ENCODE measurements at places on chromosomes 4 and X.

GRCh38 chrX:45050558-45050957 is 150.1 kb downstream of the DIPK2B start:
- DNase-seq: no peak

- no peak for DNase-seq
Observed at GRCh38 chrX:23792861-23793553, 10.0 kb downstream of the SAT1 start.

DNA sequence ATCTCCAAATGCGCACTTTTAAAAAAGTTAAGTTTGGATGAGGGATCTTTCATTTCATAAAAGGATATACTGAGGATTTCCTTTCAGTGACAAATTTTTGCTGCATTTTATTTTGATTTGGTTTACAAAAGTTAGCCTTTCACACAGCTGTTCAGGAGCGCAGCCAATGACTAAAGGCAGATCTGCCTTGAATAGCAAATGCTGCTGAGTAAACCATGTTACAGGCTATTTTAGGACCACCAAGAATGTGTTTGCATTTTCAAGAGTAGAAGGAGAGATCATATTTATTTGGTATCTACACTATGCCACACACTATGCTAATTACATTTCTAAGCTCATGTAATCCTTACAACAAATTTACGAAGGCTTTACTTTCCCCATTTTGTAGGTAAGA is 92.1 kb downstream of the MAMLD1 start:
- DNase-seq: peak; percentile 25

- peak; percentile 93 for DNase-seq
Observed at GRCh38 chr4:103099691-103100392, at the start of gene BDH2. Gene BDH2, minus strand, starts transcription at chr4:103099834. Its CDS starts 3,580 bp downstream, at chr4:103096254.

DNA sequence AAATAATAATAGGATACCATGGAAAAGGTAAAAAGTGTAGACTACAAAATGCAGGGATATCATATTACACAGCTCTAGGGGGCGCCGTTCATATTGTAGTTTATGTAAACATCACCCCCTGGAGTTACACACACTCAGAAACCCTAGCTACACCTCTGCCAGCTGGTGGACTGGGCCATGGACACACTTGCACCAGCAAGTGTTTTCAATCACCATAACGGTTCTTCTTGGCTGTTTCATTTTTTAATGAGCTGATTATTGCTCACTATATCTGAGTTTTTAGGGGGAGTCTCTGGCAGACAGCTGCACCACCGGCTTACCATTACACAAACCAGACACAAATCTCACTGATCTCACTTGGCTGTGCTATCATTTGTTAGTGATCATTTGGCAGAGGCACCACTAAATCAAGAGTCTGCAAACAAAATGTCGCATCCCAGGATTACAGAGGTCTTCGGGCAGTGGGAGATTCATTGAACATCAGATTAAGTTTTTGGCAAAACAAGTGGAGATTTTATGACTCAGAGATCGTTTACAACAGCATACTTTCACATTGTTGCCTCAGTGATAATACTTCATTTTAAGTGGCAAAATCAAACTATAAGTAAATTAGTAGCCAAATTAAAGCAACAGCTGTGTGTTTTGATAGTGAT is 185.7 kb downstream of the UNC5C start:
- peak; percentile 4 for DNase-seq

- DNase-seq: no peak
Observed at GRCh38 chr4:121248747-121249146, 84.6 kb upstream of the TNIP3 start.

- no peak for DNase-seq
Observed at GRCh38 chr4:183402771-183403170, 41.7 kb upstream of the CDKN2AIP start.

GRCh38 chr4:83266689-83267088 is 17.9 kb downstream of the COQ2 start:
- DNase-seq: no peak

DNA sequence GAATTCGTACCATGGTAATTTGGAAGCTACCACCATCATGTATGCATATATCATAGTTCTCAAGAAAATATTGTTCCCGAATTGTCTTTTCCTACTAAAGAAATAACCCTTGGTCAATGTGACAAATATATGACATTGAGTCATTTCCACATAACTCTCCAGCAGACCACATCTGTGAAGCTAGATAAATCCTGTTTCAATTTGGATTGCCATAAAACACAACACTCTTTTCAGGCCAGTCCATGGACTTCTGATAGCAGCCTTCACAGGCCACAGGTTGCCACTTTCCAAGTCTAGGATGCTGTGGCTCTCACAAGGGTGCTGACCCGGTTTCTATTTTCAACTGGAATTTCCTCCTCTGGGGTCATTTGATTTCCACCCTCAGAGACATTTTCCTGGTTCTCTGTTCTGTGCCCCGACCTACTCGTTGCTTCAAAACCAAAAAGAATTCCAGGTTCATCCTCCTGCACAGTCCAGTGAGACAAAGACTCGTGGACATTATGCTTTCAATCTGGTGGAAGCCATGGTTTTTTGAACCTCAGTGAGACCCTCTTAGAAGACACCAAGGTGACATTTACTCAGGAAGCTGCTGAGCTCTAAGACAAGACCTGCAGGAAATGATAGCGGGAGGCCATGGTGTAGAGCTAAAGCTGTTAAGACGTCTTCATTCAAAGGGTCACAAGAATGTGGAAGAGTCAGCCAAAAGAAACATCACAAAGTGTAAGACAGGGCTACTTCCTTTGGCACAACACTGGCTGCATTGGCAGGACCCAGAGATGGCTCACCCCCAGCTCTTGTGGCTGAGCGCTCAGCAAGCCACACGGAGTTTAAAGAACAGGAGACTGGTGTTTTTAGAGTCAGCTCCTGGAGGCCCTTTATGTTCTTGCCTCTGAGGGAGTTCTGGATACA is 119.8 kb downstream of the AMELX start:
- no peak for DNase-seq

DNA sequence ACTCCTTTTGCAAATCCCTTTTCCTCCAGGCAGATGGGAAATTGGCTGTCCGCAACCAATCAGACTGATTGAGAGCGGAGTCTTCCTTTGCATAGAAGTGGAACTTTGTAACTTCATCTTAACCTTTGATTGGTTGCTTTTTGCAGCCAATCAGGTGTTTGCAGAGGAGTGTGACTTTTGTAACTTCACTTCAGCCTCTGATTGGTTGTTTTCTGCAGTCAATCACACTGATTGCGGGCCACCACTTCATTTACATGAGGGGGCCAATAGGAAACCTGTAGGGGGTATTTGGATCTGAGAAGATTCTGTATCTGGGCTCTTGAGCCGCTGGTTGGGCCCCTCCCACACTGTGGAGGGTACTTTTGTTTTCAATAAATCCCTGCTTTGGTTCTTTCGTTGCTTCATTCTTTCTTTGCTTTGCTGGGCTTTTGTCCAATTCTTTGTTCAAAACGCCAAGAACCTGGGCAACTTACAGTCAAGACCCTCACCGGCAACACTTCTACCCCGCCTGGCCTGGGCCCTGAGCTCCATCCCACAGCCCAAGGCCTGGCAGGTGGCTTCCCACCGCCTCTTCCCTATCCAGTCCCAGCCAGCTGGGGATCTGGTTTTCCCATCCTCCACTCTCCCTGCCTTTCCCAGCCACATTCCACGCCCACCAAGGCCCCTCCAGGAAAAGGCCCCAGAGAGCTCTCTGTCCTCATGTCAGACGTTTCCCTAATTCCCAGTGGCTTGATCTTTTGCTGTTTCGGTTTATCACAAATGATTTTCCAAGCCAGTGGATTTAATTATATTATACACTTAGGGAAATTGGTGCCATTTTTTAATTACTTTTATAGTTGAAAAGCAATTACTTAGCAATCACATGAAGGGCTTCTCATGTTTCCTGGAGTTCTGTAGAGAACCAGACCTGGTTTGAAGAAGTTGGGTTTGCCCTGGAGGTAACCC is 110.2 kb upstream of the STX18 start:
- DNase-seq: no peak

DNA sequence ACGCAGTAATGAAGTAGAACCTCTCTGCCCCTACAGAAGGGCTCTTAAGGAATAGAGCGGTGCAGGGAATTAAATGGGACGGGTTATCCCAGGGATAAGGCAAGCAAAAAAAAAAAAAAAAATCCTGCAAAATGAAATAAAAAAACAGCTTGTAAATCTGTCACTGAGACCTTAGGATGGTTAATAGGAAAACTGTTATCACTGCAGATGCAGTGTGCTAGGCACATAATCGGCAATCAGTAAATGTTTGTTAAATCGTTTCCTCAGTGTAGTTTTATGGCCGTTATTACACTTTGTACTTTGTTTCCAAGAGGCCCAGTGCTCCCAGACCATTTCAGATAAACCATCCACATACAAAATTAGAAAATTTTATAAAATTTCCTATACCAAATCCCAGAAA is 1.0 kb downstream of the HNRNPH2 start:
- DNase-seq: no peak

- DNase-seq: no peak
Observed at GRCh38 chr4:72991873-72992272, 77.6 kb downstream of the COX18 start.

DNA sequence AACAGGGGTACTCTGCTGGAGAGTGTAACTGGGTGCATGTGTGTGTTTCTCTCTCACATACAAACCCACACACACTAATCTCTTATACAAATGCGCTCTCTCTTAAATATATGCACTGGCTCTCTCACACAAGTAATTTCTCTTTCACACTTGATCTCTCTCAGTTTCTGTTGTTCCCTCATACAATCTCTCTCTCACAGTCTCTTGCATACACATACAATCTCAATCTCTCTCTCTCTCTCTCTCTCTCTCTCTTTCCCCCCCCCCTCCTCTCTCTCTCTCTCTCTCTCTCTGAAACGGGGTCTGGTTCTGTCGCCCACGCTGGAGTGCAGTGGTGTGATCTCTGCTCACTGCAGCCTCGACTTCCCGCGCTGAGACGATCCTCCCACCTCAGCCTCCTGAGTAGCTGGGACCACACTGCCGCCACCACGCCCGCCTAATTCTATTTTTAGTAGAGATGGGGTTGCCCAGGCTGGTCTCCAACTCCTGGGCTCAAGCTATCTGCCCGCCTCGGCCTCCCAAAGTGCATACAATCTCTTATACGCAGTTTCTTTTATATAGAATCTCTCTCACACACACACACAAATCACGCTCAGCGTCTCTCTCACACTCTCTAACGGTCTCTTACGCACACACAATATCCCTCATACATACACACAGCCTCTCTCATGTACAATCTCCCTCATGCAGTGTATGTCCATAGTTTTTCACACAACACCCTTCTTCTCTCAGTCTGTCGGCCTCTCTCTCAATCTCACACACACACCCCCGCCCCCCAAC is 518 bp upstream of the FAM241A start:
- DNase-seq: peak; percentile 68

- DNase-seq: peak; percentile 14
Observed at GRCh38 chrX:102654696-102655095, 3.4 kb downstream of the GPRASP1 start.

DNA sequence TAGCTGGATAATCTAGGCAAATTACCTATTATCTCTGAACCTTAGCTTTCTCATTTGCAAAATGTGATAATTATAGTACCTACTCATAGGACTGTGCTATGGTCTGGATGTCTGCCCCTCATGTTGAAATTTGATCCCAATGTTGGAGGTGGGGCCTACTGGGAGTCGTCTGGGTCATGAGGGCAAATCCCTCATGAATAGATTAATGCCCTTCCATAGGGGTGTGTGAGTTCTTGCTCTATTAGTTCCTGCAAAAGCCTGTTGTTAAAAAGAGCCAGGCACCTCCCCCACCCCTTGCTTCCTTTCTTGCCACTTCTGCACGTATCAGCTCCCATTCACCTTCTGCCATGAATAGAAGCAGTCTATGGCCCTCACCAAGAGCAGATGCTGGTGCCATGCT is 73.9 kb downstream of the SERTM2 start:
- DNase-seq: no peak

- no peak for DNase-seq
Observed at GRCh38 chrX:120372667-120373370, 10.9 kb downstream of the ATP1B4 start.

DNA sequence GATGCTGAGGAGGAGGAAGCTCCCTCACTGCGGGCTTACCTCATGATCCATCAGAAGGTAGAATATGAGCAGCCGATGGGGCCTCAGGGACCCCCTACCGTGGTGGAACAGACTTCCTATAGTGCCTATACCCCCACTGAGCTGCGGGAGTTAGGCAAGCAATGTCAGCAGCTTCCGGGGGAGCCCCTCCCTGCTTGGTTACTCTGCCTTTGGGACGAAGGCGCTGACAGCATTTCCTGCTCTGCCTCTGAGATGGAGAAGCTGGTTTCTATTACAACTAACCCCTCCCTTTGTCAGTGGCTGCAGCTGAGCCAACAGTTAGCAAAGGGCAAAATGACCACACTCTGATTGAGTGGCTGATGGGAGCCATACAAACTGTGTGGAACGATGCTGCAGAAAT is 430.7 kb downstream of the IDS start:
- DNase-seq: peak; percentile 38

DNA sequence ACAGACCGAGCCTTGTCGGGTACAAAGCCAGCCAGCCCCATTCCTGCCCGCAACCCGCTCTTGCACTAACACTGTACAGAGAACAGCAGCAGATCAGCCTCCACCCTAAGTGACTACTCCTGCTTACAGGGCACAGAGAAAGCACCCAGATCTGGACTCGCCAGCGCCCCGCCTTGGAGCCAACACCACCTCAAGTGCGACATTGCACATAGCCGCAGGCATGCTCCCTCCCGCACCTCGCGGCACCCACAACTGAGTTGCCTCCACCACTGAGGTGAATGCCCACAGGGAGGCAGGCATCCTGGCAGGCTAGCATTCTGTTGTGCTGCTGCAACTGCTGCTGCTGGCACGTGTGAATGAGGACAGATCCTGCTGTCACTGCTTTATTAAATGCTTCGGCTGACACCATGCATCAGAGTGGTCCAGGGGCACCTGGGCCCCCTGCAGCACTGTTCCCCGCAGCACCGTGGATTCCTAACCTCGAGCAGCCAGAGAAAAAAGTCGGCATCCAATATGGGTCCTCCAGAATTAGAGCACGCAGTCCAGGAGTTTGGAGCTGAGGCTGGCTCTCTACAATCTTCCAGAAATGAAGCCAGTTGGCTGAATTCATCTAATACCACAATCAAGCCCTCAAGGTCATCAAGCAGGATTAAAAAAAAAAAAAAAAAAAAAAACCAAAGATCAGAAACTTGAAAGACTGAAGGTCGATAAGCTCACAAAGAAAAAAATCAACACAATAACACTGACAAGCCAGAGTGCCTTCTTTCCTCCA is 352.9 kb downstream of the GASK1B start:
- DNase-seq: no peak

GRCh38 chr4:145888393-145888792 is 50.2 kb downstream of the ZNF827 start:
- no peak for DNase-seq

DNA sequence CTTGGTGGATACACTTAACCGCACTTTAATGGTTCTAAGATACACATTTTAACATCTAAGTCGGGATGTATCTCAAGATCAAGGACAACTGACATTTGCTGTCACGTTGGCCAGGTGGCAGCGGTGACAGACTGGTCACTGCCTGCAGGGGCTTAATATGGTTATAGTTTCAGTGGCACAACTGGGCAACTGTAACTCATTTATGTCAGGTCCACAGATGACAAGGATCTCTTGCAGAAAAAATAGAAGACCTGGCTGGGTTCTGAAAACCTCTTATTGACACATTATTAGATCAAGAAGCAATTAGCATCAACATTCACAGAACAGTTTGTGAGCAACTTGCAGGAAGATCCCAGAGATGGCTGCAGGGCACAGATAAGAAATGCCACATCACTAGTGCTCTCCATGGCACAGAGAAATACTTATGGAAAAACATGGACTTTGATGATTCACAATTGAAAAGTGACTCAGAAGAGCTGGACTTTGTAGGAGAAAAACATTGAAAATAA is 99.6 kb upstream of the SORBS2 start:
- no peak for DNase-seq

All from muscle of arm (tissue), 14 donors.